ENCODE measurements at places on chromosomes 5 and 9. TPM values are rescaled to one million over a fixed set of nuclear protein-coding genes. Genes with fewer than 3 reads are reported as not detected.
A peak's percentile ranks its signal among the peaks of the same experiment; 100 is the strongest.

LHFPL2 gene
- total RNA-seq, result not detected

OTP gene
- total RNA-seq, result not detected

C9orf152 gene
- not detected for total RNA-seq

QRFP gene
- not detected for total RNA-seq

UBE2QL1 gene
- total RNA-seq, result not detected

CCDC180 gene
- total RNA-seq, result 1.5 TPM

DNA sequence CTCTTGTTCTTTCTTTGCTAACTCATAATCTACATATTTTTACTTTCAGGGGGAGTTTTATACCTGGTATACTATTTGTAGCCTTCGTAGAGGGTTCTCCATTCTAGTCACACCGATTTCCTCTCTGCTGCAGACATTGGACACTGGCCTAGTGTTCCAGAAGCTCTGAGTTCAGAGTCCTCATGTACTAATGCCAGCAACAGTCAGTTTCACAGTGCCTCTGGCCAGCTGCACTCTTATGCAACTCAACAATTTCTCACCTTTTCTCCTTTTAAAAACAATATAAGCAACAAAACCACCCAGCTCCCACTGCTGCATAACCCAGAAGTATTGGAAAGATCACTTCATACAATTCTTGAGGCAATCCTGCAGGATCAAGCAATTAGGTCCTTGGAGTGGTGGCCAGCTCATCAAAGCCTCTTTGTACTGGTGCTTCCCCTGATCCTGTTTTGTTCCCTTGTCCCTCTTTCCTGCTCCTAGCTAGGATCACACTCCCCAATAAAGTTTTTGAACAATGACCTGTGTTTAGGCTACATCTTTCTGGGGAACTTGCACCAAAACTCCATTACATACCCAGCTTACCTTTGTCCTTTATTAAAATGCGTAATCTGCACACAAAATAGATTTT is 98.1 kb upstream of the TUT7 start:
- no peaks in the 10 kb centered on the region for H3K36me3 ChIP-seq
- H3K27me3 ChIP-seq, result peaks cover 4% of the 10 kb centered on the region
- H3K4me1 ChIP-seq, result no peaks in the 10 kb centered on the region
- no peak overlapping the region for H3K4me3 ChIP-seq

DNA sequence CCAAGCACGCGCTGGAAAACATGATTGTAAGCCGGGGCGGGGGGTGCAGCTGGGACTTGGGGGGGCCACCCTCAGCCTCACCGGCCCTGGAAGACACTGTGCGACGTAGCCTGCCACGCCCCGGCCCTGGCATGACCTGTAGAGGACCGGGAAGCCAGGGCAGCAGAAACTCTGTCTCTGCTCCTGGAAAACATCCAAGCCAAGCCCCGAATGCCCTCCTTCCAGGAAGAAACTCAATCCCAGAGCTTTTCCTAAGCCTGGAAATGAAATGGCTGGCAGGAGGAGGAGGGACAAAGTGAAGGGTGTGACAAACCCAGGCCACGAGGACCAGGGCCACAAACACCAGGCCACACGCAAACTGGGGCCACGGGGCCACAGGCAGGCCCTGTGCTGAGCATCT is 55.4 kb downstream of the KCNT1 start:
- H3K4me1 ChIP-seq, result no peaks in the 10 kb centered on the region
- no peak for DNase-seq
- H3K4me3 ChIP-seq, result no peak overlapping the region
- no peaks in the 10 kb centered on the region for H3K36me3 ChIP-seq

DNA sequence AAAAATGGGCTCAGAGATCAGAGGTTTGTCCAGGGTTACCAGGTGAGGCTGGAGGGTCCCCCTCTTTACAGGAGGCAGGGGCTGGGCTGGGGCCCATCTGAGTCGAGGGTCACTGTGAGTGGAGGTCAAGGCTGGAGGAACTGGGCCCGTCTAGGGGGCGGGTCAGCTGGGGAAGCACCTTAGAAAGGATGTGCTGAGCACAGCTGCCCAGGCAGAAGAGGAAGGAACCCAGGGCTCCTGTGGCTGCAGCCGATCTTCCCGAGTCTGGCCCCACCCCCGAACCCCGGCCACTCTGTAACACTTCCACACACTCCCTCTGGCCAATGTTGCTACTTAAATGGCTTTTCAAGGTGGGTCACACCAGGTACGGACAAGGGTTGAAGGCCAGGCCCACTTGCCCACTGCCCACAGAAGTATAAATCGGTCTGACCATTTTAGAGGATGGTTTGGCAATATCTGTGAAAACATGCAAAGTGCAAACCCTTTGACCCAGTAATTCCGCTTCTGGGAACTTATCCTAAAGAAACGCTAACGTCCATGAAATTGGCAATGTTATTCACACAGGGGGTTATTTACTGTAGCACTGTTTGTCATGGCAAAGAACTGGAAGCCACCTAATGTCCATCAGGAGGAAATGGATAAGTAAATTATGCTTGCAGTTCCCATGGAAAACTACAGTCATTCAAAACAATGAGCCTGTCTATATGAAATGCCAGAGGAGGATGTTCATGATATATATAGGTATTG is 30.5 kb upstream of the EEIG1 start:
- no peaks in the 10 kb centered on the region for H3K27me3 ChIP-seq
- peaks cover 38% of the 10 kb centered on the region for H3K4me1 ChIP-seq
- H3K4me3 ChIP-seq, result no peak overlapping the region
- DNase-seq, result no peak
- peaks cover 9% of the 10 kb centered on the region for H3K36me3 ChIP-seq

- no peak overlapping the region for H3K4me3 ChIP-seq
- DNase-seq, result no peak
- H3K27ac ChIP-seq, result no peak overlapping the region
Measured at GRCh38 chr9:77513457-77513856, 134.7 kb downstream of the GNA14 start.

- no peak overlapping the region for H3K4me3 ChIP-seq
- no peak overlapping the region for H3K27ac ChIP-seq
- DNase-seq, result no peak
- H3K4me1 ChIP-seq, result peaks cover 22% of the 10 kb centered on the region
Measured at GRCh38 chr5:148379340-148379739, 4.4 kb upstream of the FBXO38 start.

DNA sequence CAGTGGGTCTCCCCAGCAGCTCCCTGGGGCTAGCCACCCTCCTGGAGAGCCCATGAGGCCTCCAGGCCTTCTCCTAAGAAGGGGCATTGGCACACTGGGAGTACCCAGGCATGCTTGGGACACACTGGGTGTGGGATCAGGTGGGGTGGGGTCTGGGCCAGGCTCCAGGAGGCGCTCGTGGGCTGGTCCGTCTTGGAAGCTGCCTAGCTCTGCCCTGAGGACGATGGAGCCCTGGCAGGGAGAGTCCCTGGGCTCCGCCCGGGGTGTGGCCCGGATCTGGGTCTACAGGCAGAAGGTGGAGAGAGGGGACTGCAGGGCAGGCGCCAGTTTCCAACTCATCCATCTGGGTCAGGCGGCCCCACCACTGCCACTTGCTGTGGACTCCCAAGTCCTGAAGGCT is 2.4 kb downstream of the PRRX2 start:
- DNase-seq, result no peak
- H3K27me3 ChIP-seq, result peaks cover 13% of the 10 kb centered on the region
- peaks cover 7% of the 10 kb centered on the region for H3K4me1 ChIP-seq

- H3K4me1 ChIP-seq, result no peaks in the 10 kb centered on the region
- no peaks in the 10 kb centered on the region for H3K36me3 ChIP-seq
Measured at GRCh38 chr9:4262735-4263141, 37.1 kb downstream of the GLIS3 start.

GRCh38 chr9:38355115-38355514 is 37.4 kb upstream of the ALDH1B1 start:
- H3K27ac ChIP-seq, result no peak overlapping the region
- no peak for DNase-seq
- no peaks in the 10 kb centered on the region for H3K36me3 ChIP-seq

GRCh38 chr5:20656262-20656661 is 668.3 kb upstream of the CDH18 start:
- no peaks in the 10 kb centered on the region for H3K4me1 ChIP-seq
- H3K27me3 ChIP-seq, result no peaks in the 10 kb centered on the region
- H3K4me3 ChIP-seq, result no peak overlapping the region
- no peak for DNase-seq

DNA sequence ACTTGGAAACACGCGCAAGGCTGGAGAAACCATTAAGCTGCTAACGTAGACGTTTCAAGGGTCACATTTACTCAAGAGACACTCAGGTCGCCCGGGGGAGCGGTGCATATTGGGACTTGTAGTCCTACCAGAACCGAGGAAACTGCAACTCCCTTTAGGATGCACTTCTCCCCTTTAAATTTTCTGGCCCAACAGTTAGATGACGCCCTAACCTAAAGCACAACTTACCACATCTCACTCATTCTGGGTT is 384 bp upstream of the DMXL1 start:
- H3K36me3 ChIP-seq, result peaks cover 4% of the 10 kb centered on the region
- DNase-seq, result no peak

- no peak overlapping the region for H3K27ac ChIP-seq
- H3K36me3 ChIP-seq, result no peaks in the 10 kb centered on the region
- H3K4me1 ChIP-seq, result no peaks in the 10 kb centered on the region
- H3K4me3 ChIP-seq, result no peak overlapping the region
- DNase-seq, result no peak
Measured at GRCh38 chr5:101159006-101159405, 255.9 kb upstream of the ST8SIA4 start.

GRCh38 chr5:77987331-77987730 is 211.2 kb upstream of the TBCA start:
- no peaks in the 10 kb centered on the region for H3K36me3 ChIP-seq
- H3K27me3 ChIP-seq, result no peaks in the 10 kb centered on the region
- no peaks in the 10 kb centered on the region for H3K4me1 ChIP-seq
- H3K27ac ChIP-seq, result no peak overlapping the region
- no peak overlapping the region for H3K4me3 ChIP-seq
- no peak for DNase-seq

GRCh38 chr5:139481122-139481533 is 1.4 kb downstream of the STING1 start:
- no peaks in the 10 kb centered on the region for H3K27me3 ChIP-seq
- H3K27ac ChIP-seq, result peak overlapping the region; percentile 91
- DNase-seq, result peak; percentile 22
- peaks cover 35% of the 10 kb centered on the region for H3K4me1 ChIP-seq
- H3K36me3 ChIP-seq, result peaks cover 12% of the 10 kb centered on the region
- peak overlapping the region; percentile 80 for H3K4me3 ChIP-seq

- no peaks in the 10 kb centered on the region for H3K27me3 ChIP-seq
- no peak for DNase-seq
- H3K36me3 ChIP-seq, result no peaks in the 10 kb centered on the region
- no peaks in the 10 kb centered on the region for H3K4me1 ChIP-seq
- H3K4me3 ChIP-seq, result no peak overlapping the region
Measured at GRCh38 chr5:26662806-26663360, 375.5 kb downstream of the CDH9 start.

GRCh38 chr9:136988872-136989271 is 3.4 kb upstream of the PAXX start:
- H3K4me1 ChIP-seq, result peaks cover 12% of the 10 kb centered on the region
- no peak overlapping the region for H3K4me3 ChIP-seq
- no peak overlapping the region for H3K27ac ChIP-seq
- no peak for DNase-seq
- H3K27me3 ChIP-seq, result peaks cover 9% of the 10 kb centered on the region
- H3K36me3 ChIP-seq, result peaks cover 5% of the 10 kb centered on the region

DNA sequence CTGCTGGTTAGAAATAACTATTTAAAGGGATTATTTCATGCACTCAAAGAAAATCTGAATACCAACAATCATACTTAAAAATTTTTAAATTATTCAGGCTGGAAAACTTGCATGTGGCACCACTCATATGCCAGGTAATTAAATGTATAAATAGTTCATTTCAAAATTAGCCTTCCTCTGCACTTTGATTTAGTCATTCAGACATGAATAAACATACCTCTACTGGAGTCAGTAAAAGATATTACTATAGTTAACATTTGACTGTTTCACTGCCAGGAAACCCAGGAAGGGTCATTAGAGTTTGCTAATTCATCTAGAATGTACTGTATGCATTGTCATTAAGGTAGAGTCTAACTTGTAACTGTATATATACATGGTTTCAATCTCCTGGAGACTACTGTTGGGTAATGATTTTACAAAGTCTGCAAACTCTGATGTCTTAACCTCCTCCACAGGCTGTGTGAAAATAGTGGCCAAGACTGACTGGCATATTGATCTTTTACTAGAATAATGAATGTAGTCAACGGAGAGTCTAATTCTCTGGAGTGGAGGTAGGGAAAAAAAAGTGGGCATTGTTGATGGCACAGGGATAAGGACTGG is 43.7 kb downstream of the TEX10 start:
- no peaks in the 10 kb centered on the region for H3K27me3 ChIP-seq
- H3K36me3 ChIP-seq, result peaks cover 68% of the 10 kb centered on the region
- H3K4me1 ChIP-seq, result peaks cover 29% of the 10 kb centered on the region
- DNase-seq, result no peak
- H3K27ac ChIP-seq, result peak overlapping the region; percentile 9

DNA sequence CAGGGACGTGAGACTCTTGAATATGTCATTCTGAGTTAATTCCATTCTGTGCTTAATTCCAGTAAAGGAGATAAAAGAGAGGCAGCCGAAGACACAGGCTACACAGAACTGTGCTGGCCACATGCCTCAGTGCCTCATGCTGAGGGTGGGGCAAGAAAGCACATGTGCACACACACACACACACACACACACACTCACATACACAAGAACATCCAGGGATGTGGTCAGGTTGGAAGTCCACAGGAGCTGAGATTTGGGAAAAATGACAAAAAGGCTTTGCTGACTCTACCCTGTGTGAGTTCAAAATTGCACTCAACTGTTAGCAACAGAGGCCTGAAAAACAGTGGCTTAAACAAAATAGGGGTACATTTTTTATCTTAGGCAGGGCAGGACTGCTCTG is 40.5 kb downstream of the ALG2 start:
- no peaks in the 10 kb centered on the region for H3K27me3 ChIP-seq
- H3K4me3 ChIP-seq, result peak overlapping the region; percentile 16
- H3K27ac ChIP-seq, result peak overlapping the region; percentile 94
- DNase-seq, result no peak

DNA sequence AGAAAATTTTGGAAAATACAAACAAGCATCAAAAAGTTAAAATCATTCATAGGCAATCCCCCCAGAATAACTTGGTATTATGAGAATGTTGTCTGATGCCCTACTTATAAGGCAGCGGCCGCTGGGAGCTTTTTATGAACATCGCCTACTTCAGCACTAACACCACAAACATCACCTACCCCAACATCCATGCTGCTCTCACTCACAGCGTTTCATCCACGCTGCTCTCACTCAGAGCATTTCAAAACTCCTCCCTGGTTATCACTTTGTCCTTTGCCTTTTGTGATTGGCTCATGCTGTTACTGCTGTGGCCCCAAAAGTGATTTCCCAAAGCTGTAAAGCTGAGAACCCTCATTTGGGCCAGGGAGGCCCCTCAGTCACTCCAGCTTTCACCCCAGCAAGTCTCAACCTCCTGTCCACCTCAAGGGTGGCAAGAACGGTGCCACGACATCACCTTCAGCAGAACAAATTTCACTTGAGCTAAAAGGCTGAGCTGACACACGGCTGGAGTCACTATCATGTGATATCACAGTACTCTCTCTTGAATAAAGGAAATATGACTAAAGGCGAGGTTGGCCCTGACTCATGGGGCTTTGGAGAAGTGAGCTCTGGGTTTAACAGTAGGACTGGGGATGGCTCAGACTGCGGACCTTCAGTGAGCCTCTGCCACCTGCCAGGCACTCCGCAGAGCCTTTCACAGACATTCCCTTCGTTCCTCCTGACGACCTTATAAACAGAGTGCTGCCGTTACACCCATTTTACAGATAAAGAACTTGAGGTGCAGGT is 25.2 kb downstream of the SHC3 start:
- H3K27ac ChIP-seq, result no peak overlapping the region
- H3K4me3 ChIP-seq, result no peak overlapping the region
- H3K4me1 ChIP-seq, result peaks cover 19% of the 10 kb centered on the region
- peaks cover 43% of the 10 kb centered on the region for H3K27me3 ChIP-seq
